Endothelial cell (in vitro differentiated cells): ENCODE measurements at places on chromosomes 7 and 10. TPM values are rescaled to one million over a fixed set of nuclear protein-coding genes. Genes with fewer than 3 reads are reported as not detected.

Gene SLC18A3
- total RNA-seq: 0.72 TPM

GRCh38 chr7:84105586-84105985 lies 89.0 kb downstream of the SEMA3A start:
- H3K27me3 ChIP-seq: no peaks in the 10 kb centered on the region
- no peak overlapping the region for H3K27ac ChIP-seq
- DNase-seq: no peak
- no peak overlapping the region for H3K4me3 ChIP-seq
- no peaks in the 10 kb centered on the region for H3K36me3 ChIP-seq
- H3K4me1 ChIP-seq: peaks cover 24% of the 10 kb centered on the region

Gene NME8
- total RNA-seq: not detected

Gene PRKG1
- total RNA-seq: 10.7 TPM

Gene MSMB
- not detected for total RNA-seq

GRCh38 chr10:98303569-98303968 lies 35.6 kb upstream of the LOXL4 start:
- H3K4me3 ChIP-seq: no peak overlapping the region
- H3K27me3 ChIP-seq: peaks cover 2% of the 10 kb centered on the region
- no peak for DNase-seq
- peaks cover 2% of the 10 kb centered on the region for H3K4me1 ChIP-seq
- H3K36me3 ChIP-seq: no peaks in the 10 kb centered on the region

DNA sequence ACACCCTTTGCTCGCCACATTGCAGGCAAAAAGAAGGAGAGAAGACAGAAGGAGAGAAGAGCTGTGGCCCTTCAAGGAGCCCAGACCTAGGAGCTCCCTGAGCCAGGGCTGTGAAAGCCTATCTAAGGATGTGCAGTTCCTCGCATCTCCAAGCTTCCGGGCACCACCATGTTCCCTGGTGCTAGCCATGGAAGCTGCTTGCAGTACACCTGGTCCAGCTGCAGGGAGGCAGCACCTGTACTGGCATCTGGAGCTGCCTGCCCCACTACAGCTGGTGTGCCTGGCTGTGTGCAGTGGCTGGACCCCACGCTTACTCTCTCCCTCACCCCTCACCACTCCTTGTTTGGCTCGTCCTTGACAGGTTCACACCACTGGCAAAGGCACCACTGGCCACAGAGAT lies 1111.8 kb upstream of the POT1 start:
- H3K4me3 ChIP-seq: no peak overlapping the region
- no peaks in the 10 kb centered on the region for H3K27me3 ChIP-seq
- no peaks in the 10 kb centered on the region for H3K4me1 ChIP-seq
- H3K36me3 ChIP-seq: no peaks in the 10 kb centered on the region
- no peak for DNase-seq

Gene ACSM6
- not detected for total RNA-seq

DNA sequence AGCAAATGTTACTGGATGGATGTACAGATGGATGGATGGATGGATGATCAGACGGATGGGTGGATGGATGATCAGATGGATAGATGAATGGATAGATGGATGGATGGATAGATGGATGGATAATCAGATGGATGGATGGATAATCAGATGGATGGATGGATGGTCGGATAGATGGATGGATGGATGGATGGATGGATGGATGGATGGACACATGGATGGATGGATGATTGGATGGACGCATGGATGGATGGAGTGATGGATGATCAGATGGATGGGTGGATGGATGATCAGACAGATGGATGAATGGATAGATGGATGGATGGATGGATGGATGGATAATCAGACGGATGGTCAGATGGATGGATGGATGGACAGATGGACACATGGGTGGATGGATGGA lies 90.3 kb upstream of the TCF7L2 start:
- peaks cover 12% of the 10 kb centered on the region for H3K36me3 ChIP-seq
- no peak for DNase-seq
- H3K27ac ChIP-seq: no peak overlapping the region
- no peak overlapping the region for H3K4me3 ChIP-seq

- H3K36me3 ChIP-seq: no peaks in the 10 kb centered on the region
- no peak overlapping the region for H3K27ac ChIP-seq
- peaks cover 5% of the 10 kb centered on the region for H3K27me3 ChIP-seq
- H3K4me3 ChIP-seq: peak overlapping the region; percentile 91
These were observed 54.3 kb upstream of the KDM7A start for GRCh38 chr7:140230861-140231770.

DNA sequence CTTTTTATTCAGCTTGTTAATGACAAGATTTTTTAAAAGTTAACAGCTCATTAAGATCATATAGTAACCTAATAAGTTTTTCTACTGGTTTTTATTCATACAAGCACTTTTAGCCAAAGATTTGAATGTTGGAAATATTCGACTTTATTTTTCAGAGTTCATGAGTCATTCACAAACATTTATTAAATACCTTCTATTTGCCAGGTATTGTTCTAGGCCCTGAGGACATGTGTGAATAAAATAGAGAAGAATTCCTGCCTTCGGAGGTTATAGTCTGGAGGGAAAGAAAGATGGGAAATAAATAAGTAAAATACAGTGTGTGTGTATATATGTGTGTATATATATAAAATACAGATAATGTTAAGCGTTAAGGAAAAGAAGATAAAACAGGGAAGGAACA lies 31.5 kb downstream of the BTAF1 start:
- H3K36me3 ChIP-seq: peaks cover 32% of the 10 kb centered on the region
- no peak for DNase-seq
- H3K27ac ChIP-seq: no peak overlapping the region
- H3K27me3 ChIP-seq: no peaks in the 10 kb centered on the region
- no peak overlapping the region for H3K4me3 ChIP-seq

Gene RSBN1L
- total RNA-seq: 17.2 TPM

DNA sequence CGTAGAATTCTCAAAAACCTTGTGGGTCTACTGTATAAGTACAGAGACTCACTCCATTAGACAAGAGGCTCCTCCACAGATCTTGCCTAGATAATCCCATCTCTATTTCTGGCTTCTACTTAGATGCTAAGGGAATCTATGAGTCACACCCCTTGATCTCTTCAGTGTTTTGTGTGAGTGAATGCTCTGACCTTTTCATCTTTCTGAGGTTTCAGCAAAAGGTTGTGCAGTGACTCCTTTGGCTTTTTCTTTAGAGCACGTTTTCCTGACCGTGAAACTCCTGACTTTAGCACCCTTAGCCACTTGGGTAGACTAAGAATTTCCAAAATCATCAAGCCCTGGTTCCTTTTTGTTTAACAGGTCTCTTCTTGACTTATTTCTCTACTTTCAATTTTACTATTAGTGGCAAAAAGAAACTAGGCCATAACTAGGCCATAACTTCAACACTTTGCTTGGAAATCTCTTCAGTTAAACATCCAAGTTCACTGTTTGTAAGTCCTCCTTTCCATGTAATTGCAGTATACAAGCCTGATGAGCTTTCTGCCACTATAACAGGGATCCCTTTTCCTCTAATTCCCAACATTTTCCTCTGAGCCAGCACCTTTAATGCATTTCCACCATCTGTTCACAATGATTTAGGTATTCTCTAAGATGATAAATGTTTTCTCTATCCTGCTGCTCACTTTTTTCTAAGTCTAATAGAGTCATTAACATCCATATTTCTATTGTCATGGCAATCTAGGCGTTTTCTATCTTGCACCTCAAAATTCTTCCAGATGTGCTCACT lies 19.4 kb downstream of the COPG2 start:
- no peaks in the 10 kb centered on the region for H3K27me3 ChIP-seq
- H3K4me3 ChIP-seq: no peak overlapping the region

Gene NUDT13
- total RNA-seq: 2.3 TPM

DNA sequence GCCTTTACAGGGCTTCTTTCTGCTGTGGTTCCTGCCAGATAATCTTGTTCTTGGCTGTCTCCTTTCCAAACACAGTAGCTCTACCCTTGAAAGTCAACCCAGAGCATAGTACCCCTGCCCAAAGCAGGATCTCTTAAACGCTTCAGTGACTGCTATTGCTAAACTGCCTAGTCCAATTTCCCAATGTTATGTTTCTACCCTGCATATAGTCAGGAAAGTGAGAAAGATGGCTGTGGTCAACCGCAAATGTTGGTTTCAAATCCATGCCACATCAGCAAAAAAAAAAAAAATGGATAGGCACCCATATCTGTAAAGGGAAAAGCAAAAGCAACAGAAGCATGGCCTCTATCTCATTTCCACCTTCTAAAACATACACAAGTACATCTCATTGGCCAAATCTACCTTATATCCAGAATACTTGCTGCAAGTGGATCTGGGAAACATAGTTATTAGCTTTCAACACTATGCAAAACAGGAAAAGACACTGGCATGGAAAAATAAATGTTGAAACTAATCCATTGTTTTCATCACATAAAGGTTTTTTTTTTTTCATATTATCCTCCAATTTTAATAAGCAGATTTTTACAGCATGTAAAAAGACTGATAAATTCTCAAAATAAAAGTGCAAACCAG lies 59.8 kb downstream of the DNAJC1 start:
- no peak overlapping the region for H3K4me3 ChIP-seq
- peaks cover 19% of the 10 kb centered on the region for H3K4me1 ChIP-seq
- H3K36me3 ChIP-seq: no peaks in the 10 kb centered on the region
- H3K27ac ChIP-seq: no peak overlapping the region

Gene TMEM176A
- 1.3 TPM for total RNA-seq

DNA sequence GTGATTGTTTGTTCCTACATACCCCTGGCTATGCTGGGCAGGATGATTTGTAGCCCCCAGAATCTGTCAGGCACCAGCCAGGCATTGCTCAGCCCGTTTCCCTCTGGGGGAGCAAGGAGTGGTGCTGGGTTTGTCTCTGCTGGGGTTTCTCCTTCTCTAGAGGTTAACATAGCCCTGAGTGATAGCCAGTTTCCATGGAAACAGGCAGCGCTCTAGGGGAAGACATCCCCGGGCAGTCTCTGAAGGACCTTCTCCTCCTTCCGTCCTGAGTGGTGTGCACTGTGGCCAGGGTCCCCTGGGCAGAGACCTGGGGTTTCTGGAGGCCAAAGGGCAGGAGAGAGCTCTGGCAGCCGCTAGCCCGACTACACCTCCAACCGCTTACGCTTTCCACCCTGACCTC lies 50.6 kb upstream of the LRRC4 start:
- H3K27ac ChIP-seq: no peak overlapping the region
- no peak overlapping the region for H3K4me3 ChIP-seq
- no peak for DNase-seq
- peaks cover 24% of the 10 kb centered on the region for H3K36me3 ChIP-seq
- peaks cover under 1% of the 10 kb centered on the region for H3K4me1 ChIP-seq
- peaks cover 25% of the 10 kb centered on the region for H3K27me3 ChIP-seq

DNA sequence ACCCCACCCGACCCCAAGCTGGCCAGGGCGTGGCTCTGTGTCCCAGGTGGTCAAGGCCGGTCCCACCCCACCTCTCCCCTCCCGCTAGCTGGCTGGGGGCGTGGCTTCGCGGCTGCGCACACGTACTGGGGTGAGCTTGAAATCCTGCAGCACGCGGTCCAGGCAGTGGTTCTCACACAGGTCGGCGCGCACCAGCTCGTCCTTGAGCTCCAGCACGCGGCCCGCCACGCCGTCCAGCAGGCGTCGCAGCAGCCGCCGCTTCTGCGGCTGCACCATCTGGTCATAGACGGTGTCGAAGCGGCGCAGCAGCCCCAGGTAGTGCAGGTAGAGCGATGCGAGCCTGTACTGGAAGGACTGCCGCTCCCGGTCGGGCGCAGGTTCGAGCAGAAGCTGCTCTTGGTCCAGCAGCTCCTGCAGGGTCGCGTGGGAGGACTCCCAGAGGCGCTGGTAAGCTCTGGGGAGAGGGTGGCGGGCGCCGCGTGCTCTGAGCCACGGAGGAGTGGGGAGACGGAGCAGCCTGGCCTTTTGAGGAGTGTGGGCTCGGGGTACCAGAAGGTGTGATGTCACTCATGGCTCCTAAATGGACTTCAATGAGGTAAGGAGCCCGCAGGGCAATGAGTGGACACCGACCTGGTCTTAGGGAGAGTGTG lies 5.8 kb downstream of the H2BK1 start:
- no peak for DNase-seq
- no peaks in the 10 kb centered on the region for H3K4me1 ChIP-seq
- no peak overlapping the region for H3K27ac ChIP-seq
- H3K27me3 ChIP-seq: peaks cover 7% of the 10 kb centered on the region

- no peak overlapping the region for H3K27ac ChIP-seq
- no peaks in the 10 kb centered on the region for H3K27me3 ChIP-seq
- no peaks in the 10 kb centered on the region for H3K4me1 ChIP-seq
These were observed 435.5 kb upstream of the NRG3 start for GRCh38 chr10:81439445-81439844.
